ENCODE measurements at places on chromosomes 6 and 20.
A peak's percentile ranks its signal among the peaks of the same experiment; 100 is the strongest.

DNA sequence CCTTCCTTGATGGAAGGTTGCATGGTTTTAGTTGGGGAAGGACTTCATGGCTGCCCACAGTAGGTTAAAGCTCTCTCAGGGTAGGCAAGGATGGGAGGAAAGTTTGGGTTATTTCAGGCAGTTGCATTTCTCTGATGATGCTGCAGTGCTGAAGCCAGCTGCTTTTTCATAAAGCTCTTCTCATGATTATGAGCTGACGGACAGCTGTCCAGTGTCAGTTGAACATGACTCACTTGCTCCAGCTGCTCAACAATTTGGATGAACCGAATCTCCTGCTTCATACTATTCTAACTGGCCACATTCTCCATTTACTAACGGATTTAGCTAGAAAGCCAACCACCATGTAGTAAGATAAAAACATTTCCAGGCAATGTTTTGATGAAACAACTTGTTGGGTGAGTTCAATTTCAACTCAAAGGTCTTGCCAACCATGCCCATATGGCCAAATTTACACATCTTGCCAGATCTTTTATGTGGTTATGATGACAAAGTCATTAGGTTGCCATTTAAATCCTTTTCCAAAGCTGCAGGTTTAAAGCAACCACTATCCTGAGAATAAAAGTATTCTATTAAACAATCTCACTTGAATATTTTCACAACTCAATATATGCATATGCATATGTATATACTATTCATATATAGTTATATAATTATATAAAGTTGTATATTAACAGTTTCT lies 125.9 kb downstream of the HS3ST5 start:
- DNase-seq: no peak

GRCh38 chr6:162372106-162372505 lies 355.5 kb downstream of the PRKN start:
- DNase-seq: no peak

GRCh38 chr6:52335576-52335975 lies 26.4 kb upstream of the PAQR8 start:
- no peak for DNase-seq

- no peak for DNase-seq
These were observed 125.3 kb upstream of the EXOC2 start for GRCh38 chr6:818196-818595.

GRCh38 chr20:63282946-63283345 lies 10.0 kb upstream of the COL20A1 start:
- no peak for DNase-seq

DNA sequence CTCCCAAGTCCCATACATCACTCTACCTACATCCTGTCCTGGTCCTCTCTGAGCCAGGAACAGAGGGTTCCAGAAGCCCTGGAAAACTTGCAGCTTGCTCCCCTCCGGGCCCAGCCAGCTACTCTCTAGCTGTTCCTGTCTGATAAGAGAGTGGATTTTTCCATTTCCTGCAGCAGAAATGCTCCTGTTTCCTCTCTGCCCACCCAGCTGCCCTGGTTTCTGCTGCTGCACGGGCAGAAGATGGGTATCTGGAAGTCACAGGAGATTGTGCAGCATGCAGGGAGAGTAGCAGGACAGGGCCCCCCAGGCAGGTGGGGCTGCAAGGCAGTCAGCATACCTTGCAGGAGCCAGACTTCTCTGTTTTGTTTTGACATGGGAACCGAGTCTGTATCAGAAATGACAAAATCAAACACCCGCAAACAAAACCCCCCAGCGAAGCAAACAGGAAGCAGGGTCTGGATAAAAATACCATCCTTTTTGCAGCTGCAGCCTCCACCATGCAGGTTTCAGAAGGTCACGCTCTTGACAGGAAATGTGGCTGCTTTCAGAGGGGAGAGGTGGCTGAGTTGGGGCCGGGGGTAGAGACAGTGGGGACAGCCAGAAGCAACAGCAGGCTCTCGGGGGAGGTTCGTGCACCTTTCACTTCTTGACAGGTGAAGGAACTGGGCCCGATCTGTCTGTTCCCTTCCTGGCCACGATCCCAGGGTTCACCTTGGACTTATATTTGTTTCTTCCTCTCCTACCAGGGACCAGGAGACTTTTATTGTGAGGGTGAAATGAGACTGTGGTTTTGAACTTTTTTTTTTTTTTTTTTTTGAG lies 50.8 kb upstream of the FAM83D start:
- DNase-seq: peak; percentile 81

GRCh38 chr6:117536317-117536716 lies 53.8 kb downstream of the DCBLD1 start:
- no peak for DNase-seq

- no peak for DNase-seq
These were observed 571.7 kb downstream of the DHX35 start for GRCh38 chr20:39533858-39534257.

GRCh38 chr6:14174226-14174625 lies 56.7 kb downstream of the CD83 start:
- no peak for DNase-seq

GRCh38 chr6:108576709-108577108 lies 16.0 kb downstream of the FOXO3 start:
- no peak for DNase-seq

DNA sequence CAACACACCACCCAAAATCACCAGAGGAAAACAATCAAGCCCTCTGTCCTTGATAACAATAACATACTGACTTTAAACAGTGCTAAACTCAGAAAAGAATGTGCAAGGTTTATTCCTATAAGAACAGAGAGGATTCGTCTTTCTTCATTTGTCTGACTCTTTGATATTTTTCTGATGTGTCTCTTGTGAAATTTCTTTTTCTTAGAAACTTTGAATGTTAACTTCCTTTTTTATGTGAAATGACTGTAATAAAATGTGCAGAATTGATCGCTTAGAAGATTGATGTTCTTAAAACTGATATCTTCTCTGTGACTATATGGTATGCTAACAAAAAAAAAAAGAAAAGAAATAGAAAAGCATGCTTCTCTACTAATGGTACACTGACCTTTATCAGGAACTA lies 947.4 kb upstream of the CITED2 start:
- DNase-seq: no peak

DNA sequence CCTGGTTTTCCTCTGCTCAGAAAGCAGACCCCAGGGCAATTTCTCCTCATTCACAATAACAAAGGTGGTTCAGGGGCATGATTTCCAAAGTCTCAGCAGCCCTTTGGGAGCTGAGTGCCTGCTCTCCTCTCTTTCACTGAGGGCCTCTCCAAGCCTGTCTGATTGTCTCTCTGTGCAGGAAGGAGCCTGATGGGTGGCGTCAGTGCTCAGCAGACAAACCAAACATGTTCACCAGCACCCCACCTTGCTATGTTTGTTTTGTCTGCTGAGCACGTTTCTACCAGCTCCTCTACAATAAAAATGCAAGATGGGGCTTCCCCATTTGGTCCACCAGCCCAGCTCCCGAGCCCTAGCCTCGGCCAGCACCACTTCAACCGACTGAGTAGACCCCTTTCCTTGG lies 25.4 kb upstream of the TCP11 start:
- no peak for DNase-seq

DNA sequence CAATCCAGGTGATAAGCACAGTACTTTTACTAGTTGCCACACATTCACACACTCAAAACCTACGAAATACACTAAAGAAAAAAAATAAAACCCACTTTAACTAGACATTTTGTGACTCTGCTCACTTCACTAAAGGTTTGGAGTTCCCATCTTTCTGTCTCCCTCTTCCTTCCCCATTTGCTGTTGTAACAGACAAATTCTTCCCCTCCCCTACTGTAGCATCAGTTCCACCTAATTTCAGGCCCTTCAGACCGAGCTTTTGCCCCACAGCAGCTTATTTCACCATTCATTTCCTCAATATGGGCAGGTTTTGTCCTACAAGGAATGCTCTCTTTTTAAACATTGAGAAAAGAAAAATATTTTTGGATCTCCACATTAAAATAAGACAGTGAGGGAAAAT lies 31.3 kb upstream of the MRAP2 start:
- no peak for DNase-seq

DNA sequence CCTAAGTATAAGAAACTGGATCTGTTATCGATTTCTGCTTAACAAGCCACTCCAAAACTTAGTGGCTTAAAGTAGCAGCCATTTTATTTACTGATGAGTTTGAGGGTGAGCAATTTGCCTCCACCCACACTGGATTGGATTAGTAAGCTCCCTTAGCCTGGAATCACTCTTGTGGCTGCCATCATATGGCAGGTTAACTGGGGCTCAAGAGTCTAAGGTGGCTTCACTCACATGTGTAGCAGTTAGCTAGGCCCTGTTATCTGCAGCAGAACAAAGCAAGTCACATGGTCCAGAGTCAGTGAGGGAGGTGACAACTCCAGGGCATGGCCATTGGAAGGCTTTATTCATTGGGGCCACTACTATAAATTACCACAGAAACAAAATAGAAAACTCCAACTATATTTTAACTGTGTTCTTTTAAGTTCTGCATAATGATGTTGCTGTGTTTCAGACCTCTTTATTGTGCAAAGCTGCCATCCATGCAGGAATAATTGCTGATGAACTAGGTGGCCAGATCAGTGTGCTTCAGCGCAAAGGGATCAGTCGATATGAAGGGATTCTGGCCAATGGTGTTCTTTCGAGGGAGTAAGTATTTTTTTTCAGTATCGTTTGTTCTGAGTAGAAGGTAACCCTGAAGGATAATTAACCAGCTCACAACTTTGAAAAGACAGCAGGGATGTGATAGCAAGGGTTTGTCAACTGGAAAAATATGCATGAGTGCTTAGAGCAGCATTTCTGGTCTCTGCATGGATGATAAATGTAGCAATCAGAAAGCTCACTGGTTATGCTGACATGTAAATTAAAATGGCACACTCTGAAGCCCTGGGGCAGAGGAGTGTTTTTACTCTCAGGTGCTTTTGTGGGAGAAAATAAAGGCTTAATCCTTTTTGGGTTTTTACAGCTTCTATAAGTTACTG lies 49.6 kb downstream of the DCBLD1 start:
- no peak for DNase-seq

GRCh38 chr6:39706819-39707335 lies 18.3 kb downstream of the KIF6 start:
- DNase-seq: no peak

DNA sequence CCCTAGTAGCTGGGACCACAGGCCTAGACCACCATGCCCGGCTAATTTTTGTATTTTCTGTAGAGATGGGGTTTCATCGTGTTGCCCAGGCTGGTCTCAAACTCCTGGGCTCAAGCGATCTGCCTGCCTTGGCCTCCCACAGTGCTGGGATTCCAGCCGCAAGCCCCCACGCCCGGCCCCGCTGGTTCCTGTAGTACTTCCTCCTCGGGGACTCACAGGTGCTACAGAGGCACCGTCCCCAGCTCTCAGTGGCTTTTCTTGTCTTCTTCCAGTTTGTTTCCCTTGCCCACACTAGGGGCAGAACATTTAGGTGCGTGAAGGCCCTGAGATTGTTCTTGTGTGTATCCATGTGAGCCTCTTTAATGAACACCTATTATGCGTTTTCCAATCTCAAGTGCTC lies 773 bp upstream of the ZBP1 start:
- peak; percentile 62 for DNase-seq

GRCh38 chr6:81820980-81821379 lies 68.5 kb upstream of the TENT5A start:
- no peak for DNase-seq

DNA sequence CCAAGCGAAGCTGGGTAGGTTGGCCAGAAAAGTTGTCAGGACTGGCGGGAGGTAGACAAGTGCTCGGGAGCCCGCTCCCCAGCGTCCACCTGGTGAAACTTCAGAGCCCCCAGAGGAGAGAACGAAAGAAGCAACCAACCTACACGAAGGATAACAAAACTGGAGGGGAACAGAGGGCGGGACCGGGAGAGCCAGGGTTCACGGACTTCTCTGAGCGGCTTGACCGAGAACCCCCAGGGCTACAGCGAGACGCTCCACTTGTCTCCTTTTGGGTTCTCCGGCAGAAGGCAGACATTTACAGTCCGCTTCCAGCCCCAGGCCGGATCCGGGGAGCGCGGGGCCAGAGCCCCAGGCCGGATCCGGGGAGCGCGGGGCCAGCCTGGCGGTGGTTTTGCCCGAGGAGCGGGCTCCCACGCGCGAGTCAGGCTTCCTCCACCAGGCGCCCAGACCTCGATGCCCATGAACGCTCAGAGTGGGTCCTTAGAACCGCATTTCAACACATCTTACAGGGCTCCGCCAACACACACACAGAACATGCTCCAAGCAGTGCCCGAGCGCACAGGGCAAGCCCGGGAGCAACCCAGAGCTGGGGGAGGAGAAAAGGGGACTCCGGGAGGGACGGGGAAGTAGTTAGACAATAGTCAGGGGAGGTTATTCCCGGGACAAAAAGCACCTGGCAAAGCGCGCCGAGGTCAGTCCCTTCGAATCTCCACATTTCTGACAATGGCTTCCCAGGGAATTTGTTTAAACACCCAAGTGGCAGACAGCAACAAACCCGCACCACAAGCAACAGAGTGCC lies 1.1 kb downstream of the PTPRK start:
- DNase-seq: peak; percentile 1

GRCh38 chr6:35343092-35343834 lies 905 bp downstream of the PPARD start:
- DNase-seq: peak; percentile 46

DNA sequence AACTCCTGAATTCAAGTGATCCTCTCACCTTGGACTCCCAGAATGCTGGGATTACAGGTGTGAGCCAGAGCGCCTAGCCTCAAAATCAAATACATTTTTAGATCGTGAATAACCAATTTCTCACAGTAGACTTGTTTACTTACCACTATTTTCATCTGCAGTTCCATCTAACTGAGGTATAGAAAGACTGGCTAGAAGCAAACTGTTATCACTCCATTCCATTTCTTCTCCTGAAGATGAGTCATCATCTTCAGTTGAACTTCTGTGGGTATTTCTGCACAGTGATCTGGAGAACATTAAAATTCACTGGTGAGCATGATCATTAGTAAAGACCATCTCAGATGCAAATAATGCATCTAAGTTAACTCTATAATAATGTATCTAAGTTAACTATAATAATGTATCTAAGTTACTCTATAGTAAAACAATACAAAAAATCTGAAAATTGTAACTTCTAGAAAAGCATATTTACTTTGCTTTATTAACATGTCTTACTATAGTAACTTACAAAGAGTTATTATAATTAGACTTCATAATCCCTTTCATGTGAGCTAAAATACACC lies 105.4 kb downstream of the REV3L start:
- no peak for DNase-seq

DNA sequence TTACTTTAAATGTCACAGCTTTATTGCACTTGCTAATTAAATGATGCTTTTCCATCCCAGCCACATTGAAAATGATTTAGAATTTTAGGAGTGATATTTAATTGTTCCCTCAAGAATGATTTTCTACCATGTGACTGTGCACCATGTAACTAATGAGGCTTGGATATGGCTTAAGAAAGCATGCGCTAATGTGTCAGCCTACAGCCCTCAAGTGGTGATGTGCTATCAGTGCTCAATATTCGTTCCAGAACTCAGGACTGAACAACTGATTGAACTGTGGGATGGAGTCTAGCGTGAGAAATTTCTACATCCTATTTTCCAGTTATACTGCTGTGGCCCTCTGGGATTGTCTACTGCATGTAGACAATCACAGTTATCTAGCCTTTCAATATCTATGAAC lies 71.5 kb downstream of the PKIB start:
- no peak for DNase-seq

DNA sequence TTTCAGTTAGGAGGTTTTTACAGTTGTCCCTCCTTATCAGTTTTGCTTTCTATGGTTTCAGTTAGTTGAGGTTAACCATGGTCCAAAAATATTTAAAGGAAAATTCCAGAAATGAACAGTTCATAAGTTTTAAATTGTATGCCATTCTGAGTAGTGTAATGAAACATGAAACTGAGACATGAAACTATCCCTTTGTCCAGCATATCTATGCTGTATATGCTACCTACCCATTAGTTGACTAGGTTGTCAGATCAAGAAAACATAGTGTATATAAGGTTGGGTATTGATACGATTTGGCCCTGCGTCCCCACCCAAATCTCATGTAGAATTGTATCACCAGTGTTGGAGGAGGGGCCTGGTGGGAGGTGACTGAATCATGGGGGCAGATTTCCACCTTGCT lies 39.1 kb downstream of the VGLL2 start:
- no peak for DNase-seq
